Fibroblast of skin of scalp (primary cell): ENCODE measurements at places on chromosomes 2 and 18.

- no peak for DNase-seq
Observed at GRCh38 chr18:75869162-75869561, 441.7 kb upstream of the SMIM21 start.

- DNase-seq: no peak
Observed at GRCh38 chr2:226999661-227000060, 163.8 kb downstream of the RHBDD1 start.

- DNase-seq: peak; percentile 85
Observed at GRCh38 chr18:29147944-29148343, 971.0 kb upstream of the CDH2 start.

DNA sequence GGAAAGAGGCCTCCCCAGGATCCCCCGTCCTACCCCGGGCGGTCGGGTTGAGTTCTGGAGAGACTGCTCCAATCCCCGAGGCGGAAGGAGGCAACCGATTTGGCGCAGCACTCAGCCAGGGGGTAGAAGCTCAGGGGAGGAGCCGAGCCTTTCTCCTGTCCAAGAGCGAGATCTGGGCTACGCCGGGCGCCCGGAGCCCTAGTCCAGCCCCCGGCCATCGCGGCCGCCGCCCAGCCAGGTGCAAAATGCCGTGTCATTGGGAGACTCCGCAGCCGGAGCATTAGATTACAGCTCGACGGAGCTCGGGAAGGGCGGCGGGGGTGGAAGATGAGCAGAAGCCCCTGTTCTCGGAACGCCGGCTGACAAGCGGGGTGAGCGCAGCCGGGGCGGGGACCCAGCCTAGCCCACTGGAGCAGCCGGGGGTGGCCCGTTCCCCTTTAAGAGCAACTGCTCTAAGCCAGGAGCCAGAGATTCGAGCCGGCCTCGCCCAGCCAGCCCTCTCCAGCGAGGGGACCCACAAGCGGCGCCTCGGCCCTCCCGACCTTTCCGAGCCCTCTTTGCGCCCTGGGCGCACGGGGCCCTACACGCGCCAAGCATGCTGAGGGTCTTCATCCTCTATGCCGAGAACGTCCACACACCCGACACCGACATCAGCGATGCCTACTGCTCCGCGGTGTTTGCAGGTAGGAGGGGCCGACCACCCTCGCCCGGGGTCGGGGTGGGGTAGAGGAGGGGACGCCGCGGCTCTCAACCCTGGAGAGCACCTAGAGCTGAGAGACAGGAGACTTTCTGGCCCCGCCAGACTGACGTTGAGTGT, at the start of gene DYSF:
Gene DYSF (plus strand): TSS at position 158 of the 817 bp plus-strand sequence.
- peak; percentile 33 for DNase-seq

GRCh38 chr2:37357530-37357929, 13.1 kb downstream of the QPCT start:
- DNase-seq: peak; percentile 69

DNA sequence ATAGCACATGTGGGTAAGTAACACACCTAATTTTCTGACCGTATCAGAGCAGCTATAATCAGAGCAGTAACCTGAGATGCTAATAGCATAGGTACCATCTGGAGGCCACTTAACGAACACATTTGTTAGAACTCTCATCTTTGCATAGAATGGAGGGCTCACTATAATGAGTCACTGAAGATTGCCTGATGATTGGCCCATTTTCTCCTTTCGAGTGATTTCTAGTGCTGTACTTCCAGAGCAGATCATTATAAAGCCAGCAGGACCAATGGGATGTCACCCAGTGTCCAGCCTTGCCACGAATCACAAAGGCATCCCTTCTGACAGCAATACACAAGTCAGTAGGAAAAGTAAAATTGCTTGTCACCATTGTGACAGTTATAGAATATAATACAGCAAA, 81.7 kb upstream of the REV1 start:
- peak; percentile 14 for DNase-seq

GRCh38 chr18:3511980-3512379, 62.0 kb downstream of the TGIF1 start:
- DNase-seq: peak; percentile 83

- DNase-seq: no peak
Observed at GRCh38 chr2:33372940-33373553, 103.4 kb upstream of the RASGRP3 start.
